ENCODE measurements at places on chromosomes 7 and 10.

DNA sequence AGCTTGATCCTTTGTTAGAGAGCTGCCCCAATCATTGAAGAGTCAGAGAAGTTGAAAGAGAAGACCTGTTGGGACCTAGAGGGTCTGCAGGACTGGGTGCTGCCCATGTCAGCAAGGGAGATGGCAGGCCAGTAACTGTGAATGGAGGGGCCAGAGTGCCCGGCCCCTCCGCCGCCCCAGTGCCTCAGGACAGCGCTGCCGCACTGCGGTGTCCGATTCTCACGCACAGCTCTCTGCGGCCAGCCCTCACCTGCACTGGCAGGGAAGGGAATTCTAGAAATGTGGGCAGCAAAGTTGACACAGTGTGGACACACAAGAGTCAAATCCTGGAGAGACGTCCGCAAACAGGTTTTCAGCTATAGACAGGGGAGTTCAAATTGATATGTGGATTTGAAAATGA is 373.5 kb downstream of the TCERG1L start:
- H3K36me3 ChIP-seq, result no peaks in the 10 kb centered on the region
- peaks cover 27% of the 10 kb centered on the region for H3K4me1 ChIP-seq

- DNase-seq, result no peak
- H3K4me3 ChIP-seq, result no peak overlapping the region
- H3K36me3 ChIP-seq, result no peaks in the 10 kb centered on the region
- no peaks in the 10 kb centered on the region for H3K27me3 ChIP-seq
- no peak overlapping the region for H3K27ac ChIP-seq
These were observed 170.8 kb upstream of the BET1 start for GRCh38 chr7:94174956-94175355.

GRCh38 chr10:123821136-123821535 is 70.5 kb downstream of the CPXM2 start:
- H3K36me3 ChIP-seq, result no peaks in the 10 kb centered on the region
- H3K27me3 ChIP-seq, result peaks cover 12% of the 10 kb centered on the region
- no peak for DNase-seq
- H3K4me3 ChIP-seq, result no peak overlapping the region

DNA sequence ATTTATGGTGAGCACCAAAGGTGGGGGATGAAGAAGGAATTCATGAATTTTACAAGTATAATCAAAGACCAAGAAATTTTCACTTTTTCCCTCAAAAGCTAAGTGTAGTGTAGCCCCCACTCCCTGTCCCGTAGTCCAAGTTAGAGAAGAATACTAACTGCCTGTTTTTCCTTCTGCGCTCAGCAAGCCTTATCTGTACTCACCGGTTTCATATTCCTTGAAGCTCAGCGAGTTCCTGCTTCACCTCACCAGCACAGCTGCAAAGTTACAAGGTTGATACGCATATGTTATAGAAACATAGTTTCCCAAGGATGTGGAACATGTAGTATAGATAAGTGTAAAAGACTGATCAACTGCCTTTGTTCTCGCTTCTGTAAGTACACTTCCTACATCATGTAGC is 16.0 kb upstream of the ZNF33B start:
- peaks cover 4% of the 10 kb centered on the region for H3K27me3 ChIP-seq
- no peak overlapping the region for H3K27ac ChIP-seq
- H3K36me3 ChIP-seq, result no peaks in the 10 kb centered on the region
- no peak for DNase-seq

GRCh38 chr10:1230138-1230537 is 174.0 kb downstream of the WDR37 start:
- H3K27me3 ChIP-seq, result peaks cover 44% of the 10 kb centered on the region
- no peaks in the 10 kb centered on the region for H3K4me1 ChIP-seq
- no peaks in the 10 kb centered on the region for H3K36me3 ChIP-seq

- H3K4me1 ChIP-seq, result peaks cover 9% of the 10 kb centered on the region
- no peak overlapping the region for H3K27ac ChIP-seq
- H3K4me3 ChIP-seq, result peak overlapping the region; percentile 45
These were observed 88.4 kb downstream of the BEND7 start for GRCh38 chr10:13440185-13441061.

GRCh38 chr10:13299437-13300287 is at the start of gene PHYH:
PHYH (minus strand) TSS chr10:13300064; CDS start chr10:13300042, 22 bp downstream.
- peak; percentile 77 for DNase-seq
- H3K4me3 ChIP-seq, result peak within 1 kb of the TSS; percentile 79
- H3K27ac ChIP-seq, result peak within 1 kb of the TSS; percentile 63
- H3K27me3 ChIP-seq, result no peaks in the 10 kb centered on the region
- H3K4me1 ChIP-seq, result peaks cover 5% of the 10 kb centered on the region

DNA sequence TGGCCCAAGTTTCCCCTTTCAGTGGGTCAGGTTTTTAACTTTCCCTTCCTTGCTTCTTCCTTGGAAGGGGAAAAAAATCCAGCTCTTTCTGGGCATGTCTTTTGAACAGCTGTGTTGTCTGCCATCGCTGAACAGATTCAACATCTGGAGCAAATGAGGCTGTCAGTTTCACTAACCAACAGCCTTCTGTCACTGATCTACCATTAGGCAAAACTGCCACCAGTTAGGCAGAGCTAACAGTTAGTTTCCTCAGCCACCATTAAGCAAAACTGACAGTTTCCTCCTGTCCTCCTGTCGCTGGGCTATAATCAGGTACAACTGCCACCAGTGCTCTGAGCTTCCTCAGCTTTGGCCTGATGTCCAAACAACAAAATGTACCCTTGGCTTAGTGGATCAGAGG is 81.9 kb downstream of the NPTX2 start:
- no peaks in the 10 kb centered on the region for H3K4me1 ChIP-seq
- H3K27me3 ChIP-seq, result peaks cover 11% of the 10 kb centered on the region
- no peak overlapping the region for H3K27ac ChIP-seq
- H3K4me3 ChIP-seq, result no peak overlapping the region
- DNase-seq, result no peak

- H3K4me1 ChIP-seq, result no peaks in the 10 kb centered on the region
- no peak for DNase-seq
- no peaks in the 10 kb centered on the region for H3K27me3 ChIP-seq
These were observed 259.7 kb downstream of the AHR start for GRCh38 chr7:17558135-17558534.

- H3K36me3 ChIP-seq, result no peaks in the 10 kb centered on the region
- H3K4me3 ChIP-seq, result no peak overlapping the region
- no peaks in the 10 kb centered on the region for H3K27me3 ChIP-seq
- no peak for DNase-seq
- H3K27ac ChIP-seq, result no peak overlapping the region
These were observed 92.0 kb downstream of the FAM53B start for GRCh38 chr10:124652200-124652599.

DNA sequence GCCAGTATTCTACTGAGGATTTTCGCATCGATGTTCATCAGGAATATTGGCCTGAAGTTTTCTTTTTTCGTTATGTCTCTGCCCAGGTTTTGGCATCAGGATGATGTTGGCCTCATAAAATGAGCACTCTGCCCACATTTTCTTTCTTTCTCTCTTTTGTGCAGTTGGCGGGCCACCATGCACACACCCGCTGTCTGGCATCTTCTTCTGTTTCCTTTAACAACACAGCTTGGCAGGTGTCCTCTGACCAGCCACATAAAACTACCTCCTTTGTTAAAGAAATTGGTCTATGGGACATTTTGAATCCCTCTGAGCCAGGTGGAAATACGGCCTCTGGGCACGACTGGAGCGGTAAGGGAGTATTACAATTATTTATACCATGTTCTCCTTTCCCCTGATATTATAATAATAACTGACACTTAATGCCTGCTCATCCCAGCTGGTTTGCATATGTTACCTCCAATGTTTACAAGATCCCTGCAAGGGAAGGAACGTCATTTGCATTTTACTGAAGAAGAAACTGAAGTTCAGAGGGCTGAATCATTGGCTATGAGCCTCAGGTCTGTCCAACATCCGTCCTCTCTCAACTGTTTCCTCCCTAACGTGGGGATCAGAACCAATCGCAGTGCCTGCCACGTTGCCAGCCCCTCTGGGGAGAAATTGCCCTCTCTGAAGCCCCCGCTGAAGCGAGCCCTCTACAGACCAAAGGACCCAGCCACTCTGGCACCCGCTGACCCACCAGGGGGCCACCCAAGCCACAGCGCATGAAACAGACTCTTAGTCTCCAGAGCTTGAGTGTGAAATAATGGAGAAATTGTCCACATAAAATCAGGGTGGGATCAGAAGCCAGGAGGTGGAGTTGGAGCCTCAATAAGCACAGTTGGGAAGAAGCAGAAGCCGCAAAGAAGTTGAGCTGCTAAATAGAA is 125.0 kb upstream of the FOXK1 start:
- H3K4me1 ChIP-seq, result no peaks in the 10 kb centered on the region
- H3K4me3 ChIP-seq, result no peak overlapping the region
- no peaks in the 10 kb centered on the region for H3K36me3 ChIP-seq
- DNase-seq, result no peak
- H3K27me3 ChIP-seq, result peaks cover 17% of the 10 kb centered on the region

DNA sequence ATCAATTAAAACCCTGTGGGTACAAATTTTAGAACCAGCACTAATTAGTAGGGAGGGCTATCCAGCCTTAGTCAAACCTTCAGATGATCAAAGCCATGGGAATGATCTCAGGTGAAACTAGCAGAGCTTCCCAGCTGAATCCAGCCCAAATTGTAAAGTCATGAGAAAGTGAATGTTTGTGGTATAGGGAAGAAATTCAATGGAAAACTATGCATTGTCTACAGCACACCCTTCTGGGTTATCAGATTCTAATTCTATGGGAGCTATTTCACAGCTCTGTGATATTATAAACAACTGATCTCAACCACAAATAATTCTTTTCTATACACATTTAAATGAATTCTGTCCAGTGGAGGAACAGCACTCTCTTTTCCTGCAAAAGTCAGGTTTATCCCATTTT is 24.6 kb upstream of the BMPER start:
- H3K4me3 ChIP-seq, result no peak overlapping the region
- H3K27ac ChIP-seq, result no peak overlapping the region
- no peaks in the 10 kb centered on the region for H3K27me3 ChIP-seq
- H3K36me3 ChIP-seq, result no peaks in the 10 kb centered on the region

- peaks cover 17% of the 10 kb centered on the region for H3K27me3 ChIP-seq
- no peak overlapping the region for H3K27ac ChIP-seq
- no peaks in the 10 kb centered on the region for H3K4me1 ChIP-seq
These were observed 5.5 kb downstream of the RAMP3 start for GRCh38 chr7:45162943-45163691.

- no peaks in the 10 kb centered on the region for H3K27me3 ChIP-seq
- no peak overlapping the region for H3K27ac ChIP-seq
- no peaks in the 10 kb centered on the region for H3K36me3 ChIP-seq
- DNase-seq, result no peak
- H3K4me3 ChIP-seq, result no peak overlapping the region
These were observed 84.0 kb downstream of the ORC5 start for GRCh38 chr7:104123786-104124185.

DNA sequence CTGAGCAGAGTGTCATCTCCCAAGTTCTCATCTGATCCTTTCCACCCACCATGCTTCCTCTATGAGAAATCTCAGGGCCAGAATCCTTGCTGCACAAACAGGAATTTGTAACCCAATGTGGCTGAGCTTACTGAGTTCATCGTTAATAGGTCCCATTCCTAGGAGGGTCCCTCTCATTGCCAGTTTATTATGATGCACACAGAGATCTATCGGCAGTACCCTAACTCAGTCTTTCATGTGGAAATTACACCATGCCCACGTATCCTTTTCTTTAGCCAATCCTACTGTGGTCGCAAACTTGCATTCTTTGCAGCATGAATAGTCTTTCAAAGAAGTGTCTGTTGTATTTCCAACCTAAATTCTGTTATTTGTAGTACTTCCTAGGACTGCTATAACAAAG is 12.1 kb downstream of the TMEM236 start:
- H3K4me1 ChIP-seq, result no peaks in the 10 kb centered on the region
- no peaks in the 10 kb centered on the region for H3K27me3 ChIP-seq
- H3K27ac ChIP-seq, result no peak overlapping the region
- H3K4me3 ChIP-seq, result no peak overlapping the region

DNA sequence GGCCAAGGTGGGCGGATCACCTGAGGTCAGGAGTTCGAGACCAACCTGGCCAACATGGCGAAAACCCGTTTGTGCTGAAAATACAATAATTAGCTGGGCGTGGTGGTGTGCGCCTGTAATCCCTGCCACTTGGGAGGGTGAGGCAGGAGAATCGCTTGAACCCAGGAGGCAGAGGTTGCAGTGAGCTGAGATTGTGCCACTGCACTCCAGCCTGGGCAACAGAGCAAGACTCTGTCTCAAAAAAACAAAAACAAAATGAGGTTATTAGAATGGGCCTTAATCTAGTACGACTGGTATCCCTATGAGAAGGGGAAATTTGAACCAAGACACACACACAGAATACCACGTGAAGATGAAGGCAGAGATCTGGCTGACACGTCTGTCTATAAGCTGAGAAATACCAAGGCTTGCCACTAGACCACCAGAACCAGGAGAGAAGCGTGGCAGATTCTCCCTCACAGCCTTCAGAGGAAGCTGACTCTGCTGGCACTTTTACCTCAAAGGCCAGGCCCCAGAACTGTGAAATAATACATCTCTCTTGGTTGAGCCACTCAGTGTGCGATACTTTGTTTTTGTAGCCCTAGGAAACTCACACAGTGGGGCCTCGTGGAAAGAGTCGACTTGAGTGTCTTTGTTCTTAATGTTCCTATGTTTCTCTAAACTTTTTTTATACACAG is 59.6 kb downstream of the TMEM209 start:
- no peak overlapping the region for H3K4me3 ChIP-seq
- no peaks in the 10 kb centered on the region for H3K27me3 ChIP-seq
- H3K36me3 ChIP-seq, result no peaks in the 10 kb centered on the region
